ENCODE measurements at places on chromosomes 3 and 15. TPM values are rescaled to one million over a fixed set of nuclear protein-coding genes. Genes with fewer than 3 reads are reported as not detected.

GRCh38 chr3:101617478-101617877 lies 43.5 kb downstream of the PCNP start:
- no peak overlapping the region for H3K27ac ChIP-seq
- H3K27me3 ChIP-seq: no peaks in the 10 kb centered on the region
- no peaks in the 10 kb centered on the region for H3K36me3 ChIP-seq
- DNase-seq: peak; percentile 53

DNA sequence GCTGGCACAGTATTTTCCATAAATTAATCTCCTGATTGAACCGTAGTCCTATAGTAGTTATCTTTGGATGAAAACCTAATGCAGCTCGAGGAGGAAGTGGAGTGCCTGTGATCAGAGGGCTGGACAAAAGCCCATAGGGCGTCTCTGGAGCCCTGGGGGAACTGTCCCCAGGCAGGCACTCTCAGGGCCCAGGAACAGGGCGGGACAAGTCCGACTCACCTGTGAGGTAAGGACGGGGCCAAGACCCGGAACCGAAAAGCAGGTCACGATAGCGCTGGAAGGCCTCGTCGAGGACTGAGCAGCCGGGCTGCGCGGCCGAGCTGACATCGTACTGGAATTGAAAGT lies 341 bp downstream of the HEXA start:
- H3K4me1 ChIP-seq: peaks cover 36% of the 10 kb centered on the region
- DNase-seq: peak; percentile 84
- H3K4me3 ChIP-seq: peak overlapping the region; percentile 85
- peaks cover 13% of the 10 kb centered on the region for H3K27me3 ChIP-seq
- peak overlapping the region; percentile 90 for H3K27ac ChIP-seq

DNA sequence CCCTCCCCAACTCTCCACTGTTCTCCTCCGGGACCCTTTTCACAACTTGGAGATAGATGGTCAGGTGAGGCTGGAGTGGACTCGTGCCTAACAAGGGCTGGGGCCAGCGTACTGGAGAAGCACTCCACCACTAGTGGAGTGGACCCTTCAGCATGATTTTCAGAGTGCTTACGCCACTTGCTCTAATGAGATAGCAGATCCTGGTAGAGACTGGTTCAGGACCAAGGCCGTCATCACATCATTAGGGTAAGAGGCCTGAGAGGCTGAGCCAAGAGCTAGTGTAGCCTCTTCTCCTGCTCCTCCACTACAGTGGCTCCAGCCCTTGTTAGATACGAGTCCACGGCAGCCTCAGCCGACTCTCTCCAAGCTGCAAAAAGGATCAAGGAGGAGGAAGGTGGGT lies 66.9 kb upstream of the NTRK3 start:
- H3K36me3 ChIP-seq: no peaks in the 10 kb centered on the region
- H3K27ac ChIP-seq: no peak overlapping the region
- no peak for DNase-seq
- H3K27me3 ChIP-seq: no peaks in the 10 kb centered on the region
- no peaks in the 10 kb centered on the region for H3K4me1 ChIP-seq

Gene ADAMTS7
- 188 TPM for total RNA-seq

- no peak for DNase-seq
- no peaks in the 10 kb centered on the region for H3K27me3 ChIP-seq
- H3K27ac ChIP-seq: peak overlapping the region; percentile 57
- peaks cover 66% of the 10 kb centered on the region for H3K4me1 ChIP-seq
- H3K36me3 ChIP-seq: peaks cover 4% of the 10 kb centered on the region
These were observed 146.3 kb downstream of the ALCAM start for GRCh38 chr3:105513042-105513441.

DNA sequence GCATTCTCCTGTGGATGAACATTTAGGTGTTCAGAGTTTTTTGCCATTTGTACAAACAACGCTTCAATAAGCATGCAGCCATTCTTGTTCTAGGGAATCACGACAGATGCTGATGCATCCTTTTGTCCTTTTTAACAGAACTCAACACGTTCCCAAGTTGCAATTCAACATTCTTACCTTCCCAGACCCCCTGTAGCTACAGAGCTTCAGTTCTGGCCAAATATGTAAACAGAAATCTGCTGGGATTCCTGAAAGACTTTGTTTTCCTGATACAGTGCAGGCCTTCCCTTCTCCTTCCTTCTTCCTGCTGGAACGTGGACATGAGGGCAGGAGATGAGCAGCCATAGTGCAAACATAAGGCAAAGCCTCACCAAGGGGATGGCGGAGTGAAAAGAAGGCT lies 59.1 kb upstream of the SPATA12 start:
- no peaks in the 10 kb centered on the region for H3K36me3 ChIP-seq
- no peak overlapping the region for H3K4me3 ChIP-seq
- no peak for DNase-seq
- H3K27ac ChIP-seq: no peak overlapping the region
- no peaks in the 10 kb centered on the region for H3K27me3 ChIP-seq

DNA sequence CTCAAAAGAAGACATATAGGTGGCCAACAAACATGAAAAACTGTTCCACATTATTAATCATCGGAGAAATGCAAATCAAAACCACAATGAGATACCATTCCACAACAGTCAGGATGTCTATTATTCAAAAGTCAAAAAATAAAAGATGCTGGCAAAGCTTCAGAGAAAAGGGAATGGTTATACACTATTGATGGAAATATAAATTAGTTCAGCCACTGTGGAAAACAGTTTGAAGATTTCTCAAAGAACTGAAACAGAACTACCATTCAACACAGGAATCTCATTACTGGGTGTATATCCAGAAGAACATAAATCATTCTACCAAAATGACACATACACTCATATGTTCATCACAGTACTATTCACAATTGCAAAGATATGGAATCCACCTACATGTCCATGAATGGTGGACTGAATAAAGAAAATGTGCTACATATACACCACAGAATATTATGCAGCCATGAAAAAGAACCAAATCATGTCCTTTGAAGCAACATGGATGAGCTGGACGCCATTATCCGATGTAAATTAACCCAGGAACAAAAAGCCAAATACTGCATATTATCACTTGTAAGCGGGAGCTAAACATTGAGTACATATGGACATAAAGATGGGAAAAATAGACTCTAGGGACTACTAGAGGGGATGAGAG lies 32.7 kb upstream of the DGKG start:
- no peaks in the 10 kb centered on the region for H3K36me3 ChIP-seq
- H3K4me1 ChIP-seq: no peaks in the 10 kb centered on the region
- no peak overlapping the region for H3K4me3 ChIP-seq
- no peak overlapping the region for H3K27ac ChIP-seq

- no peak overlapping the region for H3K4me3 ChIP-seq
- no peaks in the 10 kb centered on the region for H3K27me3 ChIP-seq
- no peaks in the 10 kb centered on the region for H3K36me3 ChIP-seq
These were observed 287.6 kb upstream of the DPH6 start for GRCh38 chr15:35833581-35833980.

Gene TBCCD1
- 16.4 TPM for total RNA-seq

- no peaks in the 10 kb centered on the region for H3K27me3 ChIP-seq
- no peak for DNase-seq
- no peak overlapping the region for H3K4me3 ChIP-seq
- no peak overlapping the region for H3K27ac ChIP-seq
- H3K4me1 ChIP-seq: peaks cover 39% of the 10 kb centered on the region
These were observed 23.3 kb downstream of the SPRED1 start for GRCh38 chr15:38275959-38276358.

- H3K4me1 ChIP-seq: peaks cover 56% of the 10 kb centered on the region
- no peaks in the 10 kb centered on the region for H3K27me3 ChIP-seq
- no peak overlapping the region for H3K4me3 ChIP-seq
- no peak for DNase-seq
These were observed 1.7 kb downstream of the TM4SF4 start for GRCh38 chr3:149476225-149476624.

DNA sequence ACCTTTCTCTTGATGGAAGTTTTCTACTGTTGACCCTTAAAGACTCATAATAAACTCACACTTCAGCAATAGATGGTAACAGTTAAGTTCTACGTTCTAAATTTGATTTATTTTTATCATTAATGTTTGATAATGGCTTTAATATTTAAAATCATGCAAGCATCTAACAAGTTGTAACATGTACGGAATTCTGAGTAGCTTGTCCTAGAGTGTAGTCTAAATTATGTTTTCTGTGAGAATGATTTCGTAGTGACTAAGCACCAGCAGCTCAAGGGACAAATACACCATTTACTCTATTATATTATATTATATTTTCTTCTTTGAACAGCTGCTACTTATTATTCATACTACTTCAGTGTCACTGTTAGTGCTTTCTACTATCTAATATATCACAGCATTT lies 345.6 kb downstream of the NLGN1 start:
- no peak overlapping the region for H3K4me3 ChIP-seq
- no peaks in the 10 kb centered on the region for H3K27me3 ChIP-seq
- no peak for DNase-seq
- no peaks in the 10 kb centered on the region for H3K36me3 ChIP-seq
- H3K4me1 ChIP-seq: peaks cover 40% of the 10 kb centered on the region

GRCh38 chr3:111708157-111708771 lies 113.1 kb upstream of the ZBED2 start:
- H3K27me3 ChIP-seq: no peaks in the 10 kb centered on the region
- DNase-seq: no peak
- no peak overlapping the region for H3K27ac ChIP-seq
- no peaks in the 10 kb centered on the region for H3K36me3 ChIP-seq

Gene BBX
- total RNA-seq: 92.2 TPM

- DNase-seq: no peak
- H3K36me3 ChIP-seq: no peaks in the 10 kb centered on the region
- peak overlapping the region; percentile 52 for H3K4me3 ChIP-seq
- H3K27me3 ChIP-seq: no peaks in the 10 kb centered on the region
These were observed 227.7 kb downstream of the ADAMTS17 start for GRCh38 chr15:100114100-100114499.

GRCh38 chr3:124407260-124407659 lies 323.0 kb upstream of the UMPS start:
- H3K4me1 ChIP-seq: peaks cover 23% of the 10 kb centered on the region
- peaks cover 3% of the 10 kb centered on the region for H3K36me3 ChIP-seq
- no peaks in the 10 kb centered on the region for H3K27me3 ChIP-seq
- no peak for DNase-seq

Gene RUVBL1
- 34.3 TPM for total RNA-seq

Gene SLC22A13
- total RNA-seq: 1.2 TPM

Gene SCN11A
- total RNA-seq: 0.18 TPM

- H3K36me3 ChIP-seq: no peaks in the 10 kb centered on the region
- H3K4me1 ChIP-seq: peaks cover 5% of the 10 kb centered on the region
These were observed 128.3 kb downstream of the LIPC start for GRCh38 chr15:58559904-58560588.

Measured in osteocyte (in vitro differentiated cells).